NCI-H524 treated with DMSO at 0.1 percent for 48 hours (cell line): ENCODE measurements at places on chromosomes 12 and 14.

DNA sequence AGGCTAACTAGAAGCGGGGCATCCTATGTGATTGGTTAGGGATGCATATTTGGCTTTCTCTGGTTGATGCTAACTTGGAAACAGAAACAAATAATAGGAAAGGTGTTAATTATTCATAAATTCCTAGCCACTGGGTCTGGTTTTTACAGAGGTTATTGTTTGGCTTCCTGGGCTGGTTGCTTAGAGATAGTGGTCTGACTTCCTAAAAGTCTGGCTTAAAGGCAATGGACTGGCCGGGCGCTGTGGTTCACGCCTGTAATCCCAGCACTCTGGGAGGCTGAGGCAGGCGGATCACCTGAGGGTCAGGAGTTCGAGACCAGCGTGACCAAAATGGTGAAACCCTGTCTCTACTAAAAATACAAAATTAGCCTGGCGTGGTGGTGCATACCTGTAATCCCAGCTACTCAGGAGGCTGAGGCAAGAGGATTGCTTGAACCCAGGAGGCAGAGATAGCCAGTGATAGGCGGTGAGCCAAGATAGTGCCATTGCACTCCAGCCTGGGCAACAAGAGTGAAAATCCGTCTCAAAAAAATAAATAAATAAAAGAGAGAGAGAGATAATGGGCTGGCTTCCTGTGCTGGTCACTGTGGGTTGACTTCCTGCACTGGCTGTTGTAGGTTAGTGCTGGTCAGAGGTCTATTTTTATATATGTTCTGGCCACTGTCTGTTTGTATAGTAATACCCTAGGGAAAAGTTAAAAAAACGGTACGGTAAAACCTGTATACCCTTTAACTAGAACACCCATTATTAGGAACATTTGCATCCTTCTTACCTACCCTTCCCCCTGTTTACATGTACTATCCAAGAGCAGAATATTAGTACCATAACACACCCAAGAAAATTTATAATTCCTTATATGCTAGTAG is 24.1 kb downstream of the OR6S1 start:
- no peak for DNase-seq

DNA sequence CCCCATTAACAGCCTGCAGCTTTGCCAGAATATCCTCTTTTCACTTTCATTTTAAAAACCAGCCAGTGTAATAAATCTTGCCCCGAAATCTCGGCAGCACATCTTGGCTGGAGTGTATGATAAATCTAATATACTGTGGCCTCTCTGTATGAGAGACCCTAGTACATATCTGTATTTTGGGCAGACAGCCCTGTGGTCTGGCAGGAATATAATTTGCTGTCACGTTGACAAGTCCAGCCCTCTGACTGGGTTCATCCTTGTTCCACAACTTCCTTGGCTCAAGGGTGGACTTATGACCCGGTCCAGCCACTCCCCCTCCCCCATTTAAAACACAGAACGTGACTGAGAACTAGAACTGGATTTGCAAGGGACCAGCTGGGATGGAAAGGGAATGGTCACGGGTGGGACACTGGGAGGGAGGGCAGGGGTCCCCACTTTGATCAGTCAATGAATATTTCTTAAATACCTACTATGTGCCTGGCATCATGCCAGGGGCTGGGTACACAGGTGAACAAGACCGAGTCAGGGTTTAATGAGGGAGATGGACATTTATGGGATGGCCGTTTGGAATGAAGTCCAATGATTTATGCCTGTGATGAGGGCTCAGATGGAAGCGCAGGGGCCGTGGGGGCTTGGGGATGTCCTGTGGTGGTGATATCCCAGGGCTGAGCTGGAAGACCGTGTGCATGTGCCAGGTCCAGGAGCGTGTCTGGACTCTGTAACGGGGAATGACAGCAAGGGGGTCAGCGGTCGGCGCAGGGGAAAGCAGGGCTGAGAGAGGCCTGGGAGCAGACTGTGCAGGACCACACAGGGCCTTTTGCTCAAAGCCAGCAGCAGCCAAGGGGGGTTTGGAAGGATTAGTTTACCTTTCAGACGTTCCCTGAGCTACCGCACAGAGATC is 190.5 kb downstream of the PHETA1 start:
- DNase-seq, result no peak

GRCh38 chr12:120588948-120589930 is 8.0 kb upstream of the POP5 start:
- DNase-seq, result no peak

DNA sequence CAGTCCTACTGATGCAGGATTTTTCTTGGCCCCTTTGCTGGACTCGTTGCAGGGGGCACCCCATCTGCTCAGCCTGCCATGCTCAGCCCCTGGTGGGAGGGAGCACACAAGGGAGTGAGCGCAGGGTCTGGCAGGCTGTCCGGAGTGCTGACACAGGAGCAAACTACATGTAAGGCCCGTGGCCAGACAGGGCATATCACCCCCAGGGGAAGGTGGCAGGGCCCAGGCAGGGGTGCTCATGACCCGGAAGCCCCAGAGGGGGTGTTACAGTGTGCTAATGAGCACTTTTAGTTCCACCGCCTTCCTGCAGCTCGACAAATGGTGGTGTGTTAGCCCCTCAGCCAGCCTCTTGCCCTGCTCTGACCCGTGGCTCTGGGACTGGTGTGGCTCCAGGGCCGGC is 645.6 kb upstream of the TMEM132C start:
- no peak for DNase-seq

- DNase-seq, result no peak
Measured at GRCh38 chr14:33542338-33543287, 408.3 kb downstream of the EGLN3 start.

DNA sequence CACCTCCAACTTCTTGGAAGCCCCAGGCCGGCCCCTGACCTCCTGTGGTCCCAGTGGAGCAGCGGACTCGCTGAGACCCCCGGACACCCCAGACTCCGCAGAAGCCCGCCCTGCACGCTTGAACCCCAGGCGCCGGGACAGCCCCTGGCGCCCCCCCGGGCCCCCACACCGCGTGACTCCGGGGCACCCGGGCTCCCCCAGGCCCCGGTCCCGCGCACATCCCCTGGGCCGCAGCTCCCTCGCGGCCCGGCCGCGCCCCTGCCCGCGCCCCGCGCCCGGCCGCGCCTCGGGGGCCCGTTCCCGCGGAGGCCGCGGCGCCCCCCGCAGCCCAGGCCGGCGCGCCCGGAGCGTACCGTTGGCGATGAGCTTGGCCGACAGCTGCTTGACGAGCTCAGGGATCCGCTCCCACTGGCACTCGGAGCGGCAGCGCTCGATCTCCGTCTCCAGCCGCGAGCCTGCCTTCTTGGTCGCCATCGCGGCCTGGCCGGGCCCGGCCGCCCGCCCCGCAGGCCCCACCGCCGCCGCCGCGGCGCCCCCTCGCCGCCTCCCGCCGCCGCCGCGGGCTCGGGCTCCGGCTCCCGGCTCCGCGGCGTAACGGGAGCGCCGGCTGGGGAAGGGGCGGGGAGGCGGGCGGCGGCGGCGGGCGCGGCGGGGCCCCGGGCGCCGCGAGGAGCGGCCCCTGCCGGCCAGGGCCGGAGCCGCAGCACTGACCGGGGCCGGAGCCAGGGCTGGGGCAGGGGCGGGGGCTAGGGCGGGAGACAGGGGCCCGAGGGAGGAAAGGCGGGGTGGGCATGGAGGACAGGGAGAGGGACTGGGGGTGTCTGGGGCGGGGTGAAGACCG is at the start of gene TTC7B:
Gene TTC7B, minus strand, starts transcription at position 609 of the 841 bp plus-strand sequence. Its CDS starts 135 bp downstream, at position 474.
- no peak for DNase-seq
